ENCODE measurements at places on chromosomes 16 and 17.
A peak's percentile ranks its signal among the peaks of the same experiment; 100 is the strongest.

- no peak overlapping the region for H3K4me3 ChIP-seq
- DNase-seq, result no peak
- H3K27ac ChIP-seq, result no peak overlapping the region
- H3K36me3 ChIP-seq, result no peaks in the 10 kb centered on the region
Observed at GRCh38 chr17:63517825-63518534, 5.2 kb upstream of the KCNH6 start.

DNA sequence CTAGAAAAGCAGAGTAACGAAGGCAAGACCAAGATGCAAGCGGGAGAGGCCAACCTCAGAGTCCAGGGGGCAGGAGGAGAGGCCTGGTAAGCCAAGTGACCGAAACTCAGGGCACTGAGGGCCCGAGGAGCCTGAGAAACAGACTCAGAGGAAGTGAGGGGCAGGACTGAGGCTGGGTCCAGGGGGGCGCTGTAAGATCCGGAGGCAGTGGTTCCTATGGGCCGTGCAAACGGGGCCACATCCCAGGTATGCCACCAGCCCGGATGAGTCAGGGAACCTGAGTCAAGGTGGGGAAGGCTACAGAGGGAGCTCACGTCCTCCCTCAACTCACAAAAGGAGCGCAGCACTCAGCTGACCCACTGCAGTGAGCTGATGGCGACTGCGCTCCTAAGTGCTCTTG, 8.3 kb downstream of the ZDHHC7 start:
- no peak overlapping the region for H3K4me3 ChIP-seq
- H3K4me1 ChIP-seq, result peaks cover 17% of the 10 kb centered on the region
- no peaks in the 10 kb centered on the region for H3K36me3 ChIP-seq
- DNase-seq, result no peak

DNA sequence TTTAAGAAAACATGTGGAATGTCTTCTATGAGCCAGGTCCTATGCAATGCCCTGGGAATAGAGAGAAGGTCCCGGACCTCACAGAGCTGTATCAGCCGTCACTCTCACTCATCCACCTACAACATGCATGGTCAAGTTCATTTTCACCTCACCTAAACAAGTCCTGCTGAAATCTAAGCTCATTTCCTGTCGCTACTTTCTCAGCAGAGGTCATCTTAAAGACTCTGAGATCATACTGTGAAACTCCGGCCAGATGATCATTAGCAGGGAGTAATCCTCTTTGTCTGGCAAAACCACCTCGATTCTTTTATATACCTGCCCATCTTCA, 66.2 kb upstream of the LYRM9 start:
- H3K27me3 ChIP-seq, result no peaks in the 10 kb centered on the region
- H3K36me3 ChIP-seq, result no peaks in the 10 kb centered on the region
- no peaks in the 10 kb centered on the region for H3K4me1 ChIP-seq
- H3K4me3 ChIP-seq, result no peak overlapping the region
- H3K27ac ChIP-seq, result no peak overlapping the region

- H3K36me3 ChIP-seq, result no peaks in the 10 kb centered on the region
- no peaks in the 10 kb centered on the region for H3K27me3 ChIP-seq
- no peak overlapping the region for H3K4me3 ChIP-seq
- H3K4me1 ChIP-seq, result peaks cover 41% of the 10 kb centered on the region
Observed at GRCh38 chr17:1464186-1464585, 8.2 kb upstream of the CRK start.

DNA sequence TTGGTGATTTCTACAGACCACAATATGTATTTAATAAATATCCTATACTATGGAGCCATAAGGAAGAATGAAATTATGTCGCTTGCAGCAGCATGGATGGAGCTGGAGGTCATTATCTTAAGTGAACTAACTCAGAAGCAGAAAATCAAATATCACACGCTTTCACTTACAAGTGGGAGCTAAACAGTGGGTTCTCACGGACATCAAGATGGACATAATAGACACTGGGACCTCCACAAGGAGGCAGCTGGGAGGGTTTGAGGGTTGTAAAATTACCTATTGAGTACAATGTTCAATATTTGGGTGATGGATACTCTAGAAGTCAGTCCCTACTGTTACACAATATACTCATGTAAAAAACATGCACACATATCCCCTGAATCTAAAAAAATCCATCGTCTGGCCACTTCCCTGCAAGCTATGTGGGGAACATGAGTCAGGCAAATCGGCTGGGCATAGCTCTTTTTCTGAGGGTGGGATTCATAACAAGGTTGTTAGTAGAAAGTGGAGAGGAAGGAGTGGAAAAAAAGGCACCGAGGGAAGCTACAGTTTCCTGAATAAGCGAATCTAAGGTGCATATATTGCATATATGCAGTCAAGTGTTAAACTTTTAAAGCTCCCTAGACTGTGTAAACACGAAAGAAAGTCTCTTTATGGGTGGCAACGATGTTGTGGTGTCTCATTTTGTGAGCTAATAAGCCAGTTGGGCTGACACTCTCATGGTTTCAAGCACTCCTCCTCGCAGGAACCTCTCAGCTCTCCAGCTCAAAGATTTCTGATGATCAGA, 135.2 kb upstream of the CPHXL start:
- no peaks in the 10 kb centered on the region for H3K4me1 ChIP-seq
- no peaks in the 10 kb centered on the region for H3K27me3 ChIP-seq
- no peak for DNase-seq
- no peak overlapping the region for H3K27ac ChIP-seq
- H3K4me3 ChIP-seq, result no peak overlapping the region
- H3K36me3 ChIP-seq, result no peaks in the 10 kb centered on the region

GRCh38 chr17:32803544-32803943, 73.4 kb downstream of the MYO1D start:
- no peaks in the 10 kb centered on the region for H3K36me3 ChIP-seq
- DNase-seq, result no peak
- no peaks in the 10 kb centered on the region for H3K4me1 ChIP-seq
- H3K4me3 ChIP-seq, result no peak overlapping the region

DNA sequence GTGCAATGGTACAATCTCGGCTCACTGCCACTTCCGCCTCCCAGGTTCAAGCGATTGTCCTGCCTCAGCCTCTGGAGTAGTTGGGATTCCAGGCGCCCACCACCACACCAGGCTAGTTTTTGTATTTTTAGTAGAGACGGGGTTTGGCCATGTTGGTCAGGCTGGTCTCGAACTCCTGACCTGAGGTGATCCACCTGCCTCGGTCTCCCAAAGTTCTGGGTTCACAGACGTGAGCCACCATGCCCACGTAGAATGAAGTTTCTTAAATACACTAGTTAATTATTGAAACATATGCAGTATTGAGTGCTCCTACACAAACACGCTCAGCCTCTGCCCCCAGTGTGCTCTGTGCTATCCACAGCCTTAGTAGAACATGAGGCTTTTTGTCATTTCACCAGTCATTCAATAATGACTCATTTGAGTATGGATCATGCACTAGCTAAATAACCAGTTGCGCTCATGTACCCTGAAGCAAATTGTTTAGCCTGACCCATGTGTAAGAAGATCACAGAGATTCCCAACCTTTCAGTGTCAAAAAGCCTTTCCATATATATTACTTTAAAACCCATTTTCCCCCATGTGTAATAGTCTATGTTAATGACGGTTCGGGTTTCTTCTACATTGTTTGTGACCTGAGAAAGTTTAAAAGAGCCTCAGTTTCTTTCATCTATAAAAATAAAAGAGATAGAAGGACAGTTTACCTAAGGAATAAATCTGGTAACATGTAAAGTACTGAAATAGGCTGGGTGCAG, 49.7 kb downstream of the TUBD1 start:
- H3K27me3 ChIP-seq, result no peaks in the 10 kb centered on the region
- H3K4me1 ChIP-seq, result peaks cover 23% of the 10 kb centered on the region
- H3K36me3 ChIP-seq, result peaks cover 1% of the 10 kb centered on the region
- H3K27ac ChIP-seq, result peak overlapping the region; percentile 96
- DNase-seq, result no peak
- no peak overlapping the region for H3K4me3 ChIP-seq

DNA sequence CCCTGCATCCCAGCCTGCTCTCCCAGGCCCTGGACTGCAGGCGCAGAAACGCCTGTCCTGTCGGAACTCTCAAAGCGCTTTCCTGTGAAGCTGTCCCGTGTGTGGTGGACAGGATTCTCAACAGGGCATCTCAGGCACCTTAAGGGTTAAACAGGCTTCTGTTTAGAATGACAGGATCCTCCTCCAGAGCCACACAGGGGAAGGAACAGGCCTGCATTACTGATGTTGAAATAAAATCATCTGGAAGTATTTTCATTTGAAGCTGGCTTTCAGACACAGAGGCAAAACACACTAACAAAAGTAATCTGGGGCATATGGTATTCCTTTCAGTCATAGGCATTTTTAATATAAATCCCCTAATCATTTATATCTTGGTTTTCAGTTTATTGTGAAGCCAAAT, 7.4 kb downstream of the HS3ST3A1 start:
- no peaks in the 10 kb centered on the region for H3K4me1 ChIP-seq
- H3K36me3 ChIP-seq, result no peaks in the 10 kb centered on the region
- no peak overlapping the region for H3K4me3 ChIP-seq
- DNase-seq, result no peak
- H3K27me3 ChIP-seq, result no peaks in the 10 kb centered on the region
- no peak overlapping the region for H3K27ac ChIP-seq

GRCh38 chr17:74372426-74372825, 5.1 kb downstream of the GPR142 start:
- H3K27ac ChIP-seq, result no peak overlapping the region
- no peaks in the 10 kb centered on the region for H3K27me3 ChIP-seq
- H3K36me3 ChIP-seq, result no peaks in the 10 kb centered on the region
- peaks cover 22% of the 10 kb centered on the region for H3K4me1 ChIP-seq

DNA sequence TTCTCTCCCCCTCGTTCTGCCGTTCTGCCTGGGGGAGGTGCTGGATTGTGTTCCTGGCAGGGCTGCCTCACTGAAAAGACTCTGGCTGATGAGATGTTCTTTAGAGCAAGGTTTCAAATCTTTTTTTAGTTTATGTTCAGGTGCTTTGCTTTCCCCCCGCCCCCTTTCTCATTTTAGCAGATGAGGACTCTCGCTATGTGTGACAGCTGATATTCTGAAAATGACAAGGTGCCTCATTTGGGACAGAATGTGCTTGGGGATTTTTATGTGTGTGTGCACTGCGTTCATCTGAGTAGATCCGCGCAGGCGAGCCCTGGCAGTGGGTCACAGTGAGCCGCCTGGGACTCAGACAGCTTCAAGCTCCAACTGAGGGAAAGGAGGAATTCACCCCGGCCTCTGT, 205.9 kb downstream of the HS3ST4 start:
- H3K36me3 ChIP-seq, result no peaks in the 10 kb centered on the region
- H3K27ac ChIP-seq, result no peak overlapping the region
- H3K4me3 ChIP-seq, result no peak overlapping the region
- no peak for DNase-seq
- no peaks in the 10 kb centered on the region for H3K27me3 ChIP-seq

DNA sequence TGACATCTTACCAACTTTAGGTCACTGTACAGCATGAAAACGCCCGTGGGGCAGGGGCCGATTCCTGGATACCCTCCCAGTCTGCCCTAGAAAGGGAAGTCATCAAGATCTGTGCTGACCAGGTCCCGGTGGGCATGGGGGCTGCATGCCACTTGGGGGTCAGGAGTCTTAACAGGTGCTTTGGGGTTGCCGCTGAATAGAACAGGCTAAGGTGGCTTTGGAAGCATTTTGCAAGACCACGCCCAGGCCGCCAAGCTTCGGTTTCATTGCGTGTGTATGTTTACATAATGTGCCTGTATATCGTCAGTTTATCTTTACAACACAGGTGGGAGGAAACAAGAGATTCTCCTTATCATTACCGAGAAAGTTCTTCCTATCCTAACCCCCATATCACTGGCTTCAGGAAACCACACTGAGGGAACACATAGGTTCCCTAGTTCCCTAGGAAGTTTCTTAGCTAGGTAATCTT, 13.3 kb upstream of the USP36 start:
- H3K27ac ChIP-seq, result no peak overlapping the region
- H3K4me1 ChIP-seq, result no peaks in the 10 kb centered on the region
- no peaks in the 10 kb centered on the region for H3K36me3 ChIP-seq
- no peak overlapping the region for H3K4me3 ChIP-seq

DNA sequence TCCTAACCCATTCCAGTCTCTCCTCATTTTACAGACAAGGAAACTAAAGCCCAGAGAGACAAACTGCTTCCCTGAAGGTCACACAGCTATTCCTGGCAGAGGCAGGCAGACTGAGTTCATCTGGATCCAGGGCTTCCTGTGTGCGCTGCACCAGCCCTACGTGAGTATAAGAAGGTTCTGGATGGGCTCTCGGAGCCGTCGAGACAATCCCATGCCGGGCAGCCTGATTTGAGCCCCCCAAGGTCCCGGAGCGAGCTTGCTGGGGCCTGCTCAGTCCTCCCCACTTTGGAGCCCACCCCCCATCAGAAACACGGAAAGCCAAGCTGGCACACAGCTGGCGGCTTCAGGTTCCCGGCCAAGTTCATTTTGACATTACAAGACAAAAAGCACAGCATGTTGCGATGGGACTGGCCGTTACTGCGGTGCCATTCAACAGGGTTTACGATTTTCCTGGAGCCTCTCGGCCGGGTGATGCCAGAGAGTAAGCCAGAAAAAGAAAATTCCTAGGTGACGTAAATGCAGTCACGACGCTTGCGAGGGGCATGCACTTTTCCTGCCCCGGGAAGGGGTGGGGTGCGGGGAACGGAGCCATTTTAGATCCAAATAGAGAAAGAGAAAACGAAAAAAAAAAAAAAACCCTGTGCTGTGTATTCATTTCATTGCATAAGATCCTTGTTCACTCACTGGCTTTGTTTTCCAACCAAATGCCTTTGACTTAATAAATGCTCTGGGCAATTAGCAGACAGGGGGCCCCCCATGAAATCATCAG, 167.1 kb upstream of the FOXF1 start:
- H3K27ac ChIP-seq, result peak overlapping the region; percentile 61
- no peak overlapping the region for H3K4me3 ChIP-seq
- no peaks in the 10 kb centered on the region for H3K27me3 ChIP-seq
- H3K36me3 ChIP-seq, result no peaks in the 10 kb centered on the region
- no peaks in the 10 kb centered on the region for H3K4me1 ChIP-seq

- H3K27me3 ChIP-seq, result no peaks in the 10 kb centered on the region
- H3K27ac ChIP-seq, result no peak overlapping the region
- no peaks in the 10 kb centered on the region for H3K36me3 ChIP-seq
Observed at GRCh38 chr17:9131371-9131770, 110.1 kb downstream of the NTN1 start.

DNA sequence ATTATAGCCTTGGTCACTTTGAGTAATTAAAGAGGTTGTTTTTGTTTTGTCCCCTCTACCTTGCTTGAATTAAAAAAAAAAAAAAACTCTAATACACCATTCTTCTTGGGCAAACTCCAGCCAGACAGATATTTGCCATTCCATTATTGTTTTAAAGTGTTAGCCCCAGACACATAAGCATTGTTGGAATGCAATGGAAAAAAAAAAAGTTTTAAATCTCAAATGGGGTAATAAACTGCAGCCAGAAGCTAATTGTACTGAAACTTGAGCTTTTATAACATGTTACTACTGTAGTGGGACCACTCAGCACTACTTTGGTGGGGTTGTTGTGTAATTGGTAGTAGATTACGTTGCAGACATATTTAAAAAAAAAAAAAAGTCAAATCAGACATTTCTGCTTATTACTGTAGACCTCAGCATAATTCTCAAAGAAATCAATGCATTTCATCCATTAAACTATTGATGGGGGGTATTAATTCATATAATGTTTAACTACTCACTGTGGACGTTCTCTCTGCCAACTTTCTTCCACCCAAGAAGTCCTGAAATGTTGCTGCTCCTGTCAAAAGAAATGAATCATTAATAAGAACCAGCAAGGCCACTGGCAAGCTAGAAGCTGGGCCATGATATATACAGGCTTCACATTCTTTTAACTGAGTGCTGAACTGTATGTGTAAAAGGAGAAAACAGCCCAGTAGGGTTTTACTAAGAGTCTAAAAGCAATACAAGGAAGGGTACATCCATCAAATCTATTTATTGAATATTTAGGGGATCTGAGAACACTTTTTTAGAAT, 626.6 kb upstream of the SOX9 start:
- H3K27me3 ChIP-seq, result no peaks in the 10 kb centered on the region
- no peak for DNase-seq
- H3K27ac ChIP-seq, result no peak overlapping the region
- H3K4me3 ChIP-seq, result no peak overlapping the region
- H3K4me1 ChIP-seq, result no peaks in the 10 kb centered on the region
